CD4-positive, alpha-beta memory T cell (primary cell): ENCODE measurements at places on chromosomes 3 and 15. TPM values are rescaled to one million over a fixed set of nuclear protein-coding genes. Genes with fewer than 3 reads are reported as not detected.

Gene TLR9
- 2.3 TPM for total RNA-seq

Gene COPS2
- 56.9 TPM for total RNA-seq

DNA sequence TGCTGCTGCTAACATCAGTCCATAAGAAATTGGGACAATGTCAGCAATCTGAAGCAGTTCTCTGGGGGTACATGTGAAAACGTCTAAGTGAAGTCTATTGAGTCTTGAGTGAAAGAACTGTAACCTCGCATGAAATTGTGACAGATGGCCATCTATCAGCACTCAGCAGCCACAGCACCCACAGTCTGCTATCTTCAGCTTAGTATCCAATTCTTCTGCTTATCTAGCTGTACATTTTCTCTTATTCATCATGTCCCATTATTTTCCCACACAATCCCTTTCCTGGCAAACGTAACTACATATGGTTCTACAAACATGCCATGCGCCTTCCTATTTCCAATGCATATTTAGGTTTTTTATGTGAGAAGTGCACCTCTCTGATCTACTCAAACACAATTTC lies 629.7 kb downstream of the NTRK3 start:
- DNase-seq = no peak

DNA sequence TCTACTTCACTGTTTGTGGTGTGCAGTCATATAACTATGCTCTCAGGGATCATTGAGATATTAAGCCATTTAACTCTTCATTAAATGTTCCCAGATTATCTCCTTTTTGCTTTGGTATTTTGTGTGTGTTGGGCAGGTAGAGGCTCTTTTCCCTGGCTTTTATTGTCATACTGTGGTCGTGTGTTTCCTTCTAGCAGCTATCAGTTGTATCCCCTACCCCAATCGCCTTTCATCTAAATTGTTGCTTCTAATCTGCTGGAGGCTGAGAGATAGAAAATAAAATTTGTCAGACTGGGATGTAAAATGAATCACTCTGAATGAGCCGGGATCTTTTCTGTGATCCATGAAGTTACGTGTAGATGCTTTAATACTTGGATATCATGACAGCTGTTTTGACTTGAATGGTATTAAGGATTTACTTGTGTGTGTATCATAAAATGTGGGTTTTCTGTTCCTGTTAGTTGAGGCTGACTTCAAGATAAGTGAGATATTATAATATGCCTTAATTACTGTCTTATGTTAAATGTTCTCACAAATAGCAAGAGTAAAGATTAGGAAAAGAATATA lies 9.2 kb downstream of the NFKBIZ start:
- no peak for DNase-seq

DNA sequence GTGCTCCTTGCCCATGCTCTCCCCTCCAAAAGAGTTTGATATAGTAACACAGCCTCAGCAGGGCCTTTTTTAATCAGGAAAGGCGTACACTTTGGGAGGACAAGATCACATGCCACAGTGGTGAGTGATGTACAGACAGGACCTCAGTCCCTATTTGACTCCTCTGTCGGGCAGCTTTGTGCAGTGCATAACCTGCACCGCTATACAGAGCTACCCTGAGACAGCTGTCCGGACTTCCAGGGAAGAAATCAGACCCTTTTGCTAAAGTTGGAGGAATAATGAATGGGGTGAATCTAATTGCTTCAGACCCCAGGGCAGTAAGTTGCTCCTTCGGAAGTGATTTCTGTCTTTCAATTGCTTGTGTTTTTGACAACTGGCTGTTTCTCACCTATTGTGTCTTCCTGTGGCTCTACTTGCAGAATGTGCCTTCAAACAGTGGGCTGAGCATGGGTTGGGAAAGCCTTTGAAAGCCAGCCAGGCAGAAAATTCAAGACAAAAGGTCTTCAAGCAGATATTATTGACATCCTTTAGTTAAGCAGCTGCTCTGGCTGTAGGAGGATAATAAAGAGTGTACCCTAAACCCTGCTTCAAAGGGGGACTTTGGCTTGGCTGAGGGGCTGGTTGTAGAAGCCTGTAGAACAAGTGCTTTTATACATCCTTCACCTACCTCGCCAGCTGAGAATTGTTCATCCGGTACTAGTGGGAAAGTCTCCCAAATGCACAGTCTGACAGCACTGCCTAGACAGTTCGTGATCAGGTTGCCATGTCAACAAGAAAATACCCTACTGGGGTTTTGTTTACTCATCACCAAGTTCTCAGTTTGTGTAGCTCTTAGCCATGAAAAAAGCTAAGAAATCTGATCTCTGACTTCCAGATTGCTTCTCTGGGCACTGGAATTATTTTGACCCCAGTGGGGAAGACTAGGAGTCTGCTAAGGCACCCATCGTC lies 35.1 kb downstream of the SNTN start:
- no peak for DNase-seq

GRCh38 chr15:88628018-88628654 lies 7.0 kb downstream of the AEN start:
- no peak for DNase-seq

DNA sequence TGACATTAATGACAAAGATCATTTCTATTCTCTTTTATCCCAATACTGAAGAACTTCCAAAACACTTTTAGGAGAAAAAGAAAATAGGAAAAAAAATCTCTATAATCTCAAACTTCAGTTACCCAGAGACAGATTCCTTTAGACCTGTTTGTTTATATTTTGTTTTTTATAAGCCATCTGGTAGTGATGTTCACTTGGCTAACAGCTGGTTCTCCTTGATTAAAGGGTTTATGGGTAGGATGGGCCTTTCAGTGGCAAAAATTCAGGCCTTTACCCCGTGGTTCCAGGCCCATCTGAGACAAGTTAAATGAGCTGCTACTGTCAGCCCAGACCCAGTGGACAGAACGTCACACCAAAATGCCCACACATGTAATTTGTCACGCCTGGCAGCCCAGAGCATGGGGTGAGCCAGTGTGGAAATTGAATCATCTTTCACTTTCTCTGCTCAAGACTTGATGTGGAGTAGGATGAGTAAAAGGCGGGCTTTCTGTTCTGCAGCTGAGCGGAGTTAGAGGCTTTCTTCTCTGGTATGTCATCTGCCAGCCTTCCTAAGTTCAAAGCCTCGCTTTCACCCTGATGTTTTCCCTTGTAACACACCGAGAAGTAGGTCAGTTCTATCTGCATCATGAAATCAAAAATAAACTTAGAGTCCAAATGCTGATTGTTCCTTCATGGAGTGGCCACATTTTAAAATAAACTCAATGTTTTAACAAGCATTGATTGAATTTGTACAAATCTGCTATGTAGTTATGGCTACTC lies 62.5 kb upstream of the SKOR1 start:
- DNase-seq = peak; percentile 23

DNA sequence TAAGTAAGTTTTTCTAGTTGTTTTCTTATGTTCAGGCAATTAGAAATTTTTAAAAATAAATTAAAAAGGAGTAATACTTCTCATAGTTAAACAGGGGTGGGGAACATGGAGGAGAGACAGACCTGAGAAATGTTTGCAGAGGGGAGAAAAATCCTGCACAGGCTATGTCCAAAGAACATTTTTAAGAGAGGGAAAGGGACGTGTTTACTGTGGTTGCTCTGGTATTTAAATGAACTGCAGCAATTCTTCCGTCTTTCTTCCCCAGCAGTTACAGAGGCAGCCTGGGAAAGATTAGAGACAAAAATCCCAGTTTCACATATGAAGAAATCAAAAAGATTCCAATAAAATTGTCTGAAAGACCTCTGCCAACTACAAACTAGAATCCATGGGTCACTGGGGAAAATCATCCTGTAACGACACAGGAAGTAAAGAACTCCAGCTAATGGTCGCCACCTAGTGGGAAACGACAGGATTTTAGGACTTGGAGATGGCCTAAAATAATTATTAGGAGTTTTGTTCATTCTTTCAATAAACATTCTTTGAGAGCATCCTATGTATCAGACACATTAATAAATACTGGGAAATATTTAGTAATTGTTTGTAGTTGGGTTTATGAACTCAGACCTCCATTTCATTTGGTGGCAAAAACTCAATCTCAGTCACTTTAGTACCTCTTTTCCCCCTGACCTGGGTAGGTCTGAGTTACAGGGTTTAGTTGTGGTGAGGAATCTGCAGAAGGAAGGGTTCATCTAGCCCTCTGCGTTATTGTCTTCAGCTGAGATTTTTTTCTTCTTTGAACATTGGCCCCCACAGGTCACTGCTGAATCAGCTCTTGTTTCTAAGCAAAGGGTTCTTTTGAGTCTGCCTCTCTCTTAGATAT lies 69.9 kb upstream of the GOLIM4 start:
- peak; percentile 1 for DNase-seq

Gene CHL1
- total RNA-seq = not detected

DNA sequence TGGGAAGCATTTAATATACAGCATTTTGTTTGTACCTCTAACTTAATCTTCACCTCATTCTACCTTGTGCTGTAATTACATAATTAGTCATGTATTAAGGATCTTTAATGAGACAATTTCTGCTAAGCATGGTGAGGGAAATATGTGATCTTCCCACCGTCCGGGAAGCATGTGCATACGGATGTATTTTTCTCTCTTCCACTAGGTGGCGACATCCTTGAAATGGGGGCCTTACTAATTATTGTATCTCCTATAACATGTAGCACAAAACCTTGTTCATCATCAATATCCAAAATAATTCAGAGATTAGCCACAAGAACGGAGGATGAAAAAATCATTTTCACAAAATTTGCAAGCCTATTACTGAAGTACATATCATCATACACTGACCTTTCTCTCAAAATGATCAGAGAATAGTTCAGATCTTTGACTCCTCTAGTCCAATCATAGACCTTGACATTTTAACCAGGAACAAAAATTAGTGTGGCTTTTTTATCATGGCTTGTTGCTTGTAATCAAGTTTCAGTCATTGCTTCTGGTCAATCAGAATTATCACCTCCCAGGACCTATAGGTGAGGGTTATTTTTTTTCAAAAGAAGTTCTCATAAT lies 148.9 kb upstream of the GBE1 start:
- no peak for DNase-seq

- DNase-seq = no peak
Measured at GRCh38 chr3:126135406-126136076, 44.8 kb downstream of the ALDH1L1 start.

- no peak for DNase-seq
Measured at GRCh38 chr3:16090706-16091105, 83.8 kb upstream of the GALNT15 start.

GRCh38 chr15:78024519-78024870 lies 53.0 kb downstream of the TBC1D2B start:
- no peak for DNase-seq

- DNase-seq = no peak
Measured at GRCh38 chr3:77412584-77412983, 372.7 kb downstream of the ROBO2 start.

GRCh38 chr3:181726351-181727330 lies 14.9 kb downstream of the SOX2 start:
- DNase-seq = no peak

Gene UBR1
- 50.6 TPM for total RNA-seq

Gene NDUFAF3
- 77.9 TPM for total RNA-seq

GRCh38 chr15:37104424-37104981 lies 4.2 kb upstream of the MEIS2 start:
- no peak for DNase-seq

Gene MITF
- 0.80 TPM for total RNA-seq

DNA sequence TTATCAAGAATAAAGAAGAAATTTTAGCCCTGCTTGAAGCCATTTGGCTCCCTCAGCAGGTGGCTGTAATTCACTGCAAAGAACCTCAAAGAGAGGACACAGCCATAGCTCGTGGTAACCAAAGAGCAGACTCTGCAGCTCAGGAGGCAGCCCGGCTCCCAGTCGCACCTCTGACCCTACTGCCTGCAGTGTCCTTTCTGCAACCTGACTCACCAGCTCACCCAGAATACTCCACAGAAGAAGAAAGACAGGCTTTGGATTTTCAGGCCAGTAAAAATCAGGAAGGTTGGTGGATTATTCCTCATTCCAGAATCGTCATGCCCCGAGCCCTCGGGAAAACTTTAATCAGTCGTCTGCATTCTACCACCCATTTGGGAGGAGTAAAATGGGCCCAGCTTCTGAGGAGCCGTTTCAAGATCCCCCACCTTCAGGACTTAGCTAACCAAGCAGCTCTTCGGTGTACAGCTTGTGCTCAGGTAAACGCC lies 38.6 kb downstream of the ZBTB11 start:
- no peak for DNase-seq

GRCh38 chr3:182809531-182809930 lies 16.2 kb downstream of the ATP11B start:
- DNase-seq = no peak

Gene DUOXA1
- total RNA-seq = 0.97 TPM

Gene HMCES
- total RNA-seq = 52.5 TPM

Gene RLBP1
- total RNA-seq = not detected

Gene CYP1A2
- total RNA-seq = not detected

DNA sequence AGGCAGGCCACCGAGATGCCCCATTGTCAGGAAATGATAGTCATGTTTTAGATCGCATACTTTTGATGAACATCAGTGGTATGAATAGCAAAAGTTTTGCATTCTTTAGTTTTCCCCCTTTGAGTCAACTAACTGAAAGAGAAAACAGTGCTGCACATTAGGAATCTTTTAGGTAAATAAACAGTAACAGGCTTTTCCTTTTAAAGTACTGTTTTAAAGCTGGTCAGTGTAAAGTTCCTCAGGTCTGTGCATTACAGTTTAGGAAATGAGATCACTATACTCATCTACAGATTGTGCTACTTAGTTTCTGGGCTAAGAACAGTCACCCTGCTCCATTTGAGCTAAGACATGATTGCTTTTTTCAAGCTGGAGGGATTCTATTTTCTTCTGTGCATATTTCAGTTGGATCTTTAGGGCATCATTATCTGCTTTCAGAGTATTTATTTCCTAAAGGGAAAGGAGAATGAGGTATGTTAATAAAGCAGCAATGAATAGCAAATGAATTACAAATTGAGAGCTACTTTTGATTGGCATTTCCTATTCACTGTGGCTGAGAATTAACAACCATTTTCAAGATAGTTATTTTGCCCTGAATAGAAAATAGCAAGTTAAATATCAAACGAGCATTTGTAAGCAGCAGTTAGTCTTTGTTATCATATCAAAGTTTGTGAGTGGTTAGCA lies 36.5 kb downstream of the FAM98B start:
- DNase-seq = no peak

DNA sequence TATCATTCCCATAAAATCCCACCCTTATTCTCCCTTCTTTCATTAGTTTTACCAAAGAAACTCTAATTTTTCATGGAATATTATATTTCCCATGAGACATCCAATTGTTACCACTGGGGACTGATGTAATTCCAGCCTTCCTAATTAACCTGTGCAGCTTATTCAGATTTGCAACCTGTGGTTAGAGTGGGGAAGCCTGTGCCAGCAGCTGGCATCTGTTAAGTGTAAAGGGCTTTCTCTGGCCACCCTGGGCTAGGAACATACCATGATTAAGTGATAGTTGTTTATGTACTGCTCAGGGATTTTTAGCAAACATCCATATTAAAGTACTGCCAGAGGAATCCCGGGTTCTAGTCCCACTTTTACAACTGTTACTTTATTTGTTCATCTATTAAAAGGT lies 78.2 kb downstream of the TPRG1 start:
- DNase-seq = no peak

Gene GABRB3
- 0.06 TPM for total RNA-seq

Gene GMPPB
- 61.3 TPM for total RNA-seq

DNA sequence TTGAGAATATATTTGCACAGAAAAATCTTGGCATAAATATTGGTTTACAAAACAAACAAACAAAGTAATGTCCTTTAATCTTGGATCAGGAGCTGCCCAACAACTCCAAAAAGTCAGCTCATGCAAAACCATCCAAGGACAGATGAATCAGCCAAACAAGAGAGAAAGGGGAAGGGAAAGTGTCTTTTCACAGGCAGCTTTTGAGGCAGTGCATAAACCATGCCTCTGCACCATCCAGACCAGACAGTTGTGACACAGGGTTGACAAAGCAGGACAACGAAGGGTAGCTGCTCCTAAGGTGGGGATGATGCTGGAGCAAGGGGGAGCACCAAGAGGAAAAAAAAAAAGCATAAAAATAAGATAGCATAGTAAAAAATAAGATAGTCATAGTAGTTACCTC lies 8.7 kb downstream of the CD86 start:
- DNase-seq = no peak

Gene REC114
- not detected for total RNA-seq
